NCI-H1417 (cell line): ENCODE measurements at places on chromosomes 3 and 15.

GRCh38 chr3:128215290-128215689 lies 62.0 kb downstream of the EEFSEC start:
- no peak for DNase-seq

DNA sequence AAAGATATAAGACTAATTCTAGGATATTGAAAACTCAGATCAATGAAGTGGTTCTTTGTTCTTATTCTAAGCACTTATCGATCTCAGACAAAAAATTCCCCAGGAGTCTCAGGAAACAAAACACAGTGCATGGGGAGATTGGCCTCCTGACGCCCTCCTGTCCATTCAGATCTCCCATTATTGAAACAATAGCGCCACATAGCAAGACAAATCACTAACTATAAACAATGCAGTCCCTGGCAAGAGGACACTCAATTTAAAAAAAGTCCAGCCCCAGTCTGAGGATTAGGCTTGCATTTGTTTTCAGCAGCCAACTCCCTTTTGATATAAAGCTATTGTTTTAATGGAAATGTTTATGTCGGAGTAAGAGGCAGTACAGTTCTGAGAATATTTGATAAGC lies 528.2 kb downstream of the GABRG3 start:
- no peak for DNase-seq

- peak; percentile 2 for DNase-seq
Observed at GRCh38 chr15:52730173-52730572, 51.0 kb upstream of the ATOSA start.

DNA sequence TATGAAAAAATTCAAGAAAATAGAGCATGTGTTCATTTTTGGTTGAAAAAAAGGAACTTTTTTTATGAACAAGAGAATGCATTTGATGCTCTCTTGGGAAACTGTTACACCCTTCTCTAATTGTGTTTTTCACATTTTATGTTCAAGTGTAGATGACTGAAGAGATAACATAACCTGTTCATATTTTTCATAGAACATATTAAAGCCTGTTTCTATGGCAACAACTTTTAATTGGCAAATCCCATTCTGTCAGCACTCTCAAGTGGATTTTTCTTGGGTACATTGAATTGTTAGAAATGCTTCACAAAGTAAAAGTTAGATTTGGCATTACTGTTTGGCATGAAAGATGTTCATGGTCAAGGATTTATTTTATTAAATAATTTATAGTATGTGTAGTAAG lies 117.5 kb downstream of the MBNL1 start:
- DNase-seq, result no peak

DNA sequence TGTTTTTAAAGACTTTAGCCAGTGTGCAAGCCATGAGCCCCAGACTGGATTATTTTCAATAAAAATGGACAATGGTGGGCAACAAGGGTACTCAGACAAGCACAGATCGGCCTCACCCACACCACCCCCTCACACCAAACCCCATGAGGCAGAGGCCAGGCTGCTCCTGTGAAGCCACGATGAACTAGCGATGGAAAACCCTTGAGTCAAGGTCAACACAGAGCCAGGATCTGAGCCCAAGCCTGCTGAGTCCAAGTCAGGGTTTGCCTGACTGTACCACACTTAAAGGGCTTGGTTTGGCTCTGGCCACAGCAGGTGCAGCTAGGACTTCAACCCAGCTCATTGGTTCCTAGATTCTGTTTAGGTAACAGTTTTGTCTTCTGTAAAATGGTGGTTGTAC lies 131.5 kb upstream of the SLC2A2 start:
- DNase-seq, result no peak

- peak; percentile 39 for DNase-seq
Observed at GRCh38 chr3:55690177-55690576, 203.1 kb upstream of the WNT5A start.

DNA sequence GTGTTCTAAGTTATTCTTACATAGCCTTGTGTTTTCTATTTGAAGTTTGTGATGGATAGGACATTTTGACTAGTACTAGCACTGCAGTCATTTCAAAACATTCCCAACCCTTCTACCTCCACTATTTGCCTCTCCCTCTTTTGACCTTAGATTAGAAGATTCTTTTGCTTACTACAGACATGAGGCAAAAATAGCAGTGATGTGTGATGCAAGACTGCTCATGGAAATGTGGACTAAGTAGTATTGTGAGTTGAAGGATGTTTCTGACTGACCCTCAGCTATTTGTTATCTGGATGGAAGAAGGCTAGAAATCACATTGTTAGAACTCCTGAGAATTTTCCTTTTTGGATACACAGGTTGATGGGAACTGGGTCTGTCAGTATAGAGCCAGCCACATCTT lies 45.9 kb downstream of the ATP2C1 start:
- no peak for DNase-seq

DNA sequence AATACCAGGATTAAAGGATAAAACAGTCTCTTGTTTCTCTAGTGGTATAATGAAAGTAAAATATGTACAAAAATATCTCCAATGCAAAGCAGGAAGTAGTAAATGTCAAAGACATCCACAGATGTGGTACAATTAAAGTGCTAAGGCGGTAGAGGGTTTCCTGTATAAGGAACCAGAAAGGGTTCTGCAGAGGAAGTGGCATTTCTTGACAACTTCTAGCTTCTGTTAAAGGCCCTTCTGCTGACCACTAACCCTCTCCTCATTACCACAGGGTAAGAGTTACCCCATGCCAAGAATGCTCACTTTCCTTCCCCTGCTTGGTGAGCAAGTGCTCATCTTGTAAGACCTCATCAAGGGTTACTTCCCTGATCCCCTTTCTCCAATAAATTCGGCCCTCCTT lies 883.6 kb upstream of the NR2F2 start:
- DNase-seq, result no peak

DNA sequence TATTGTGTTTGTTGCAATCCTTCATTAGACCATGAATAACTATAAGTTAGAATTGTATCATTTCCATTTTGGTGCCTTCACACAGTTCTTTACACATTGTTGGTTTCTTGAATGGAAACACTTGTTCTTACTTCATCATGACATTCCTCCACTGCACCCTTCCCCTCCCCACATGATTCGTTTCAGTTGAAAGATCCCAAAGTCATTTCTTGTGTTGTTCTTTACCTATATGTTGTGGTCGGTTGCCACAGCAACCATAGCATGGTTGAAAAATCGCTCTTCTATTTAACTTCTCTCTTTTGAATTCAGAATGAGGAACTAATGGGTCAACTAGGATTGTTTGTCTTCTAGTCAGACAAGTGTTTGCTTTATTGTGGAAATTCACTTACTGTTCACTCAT lies 103.3 kb downstream of the IL1RAP start:
- DNase-seq, result no peak

- DNase-seq, result no peak
Observed at GRCh38 chr3:126528800-126529541, 5.0 kb downstream of the CHST13 start.

DNA sequence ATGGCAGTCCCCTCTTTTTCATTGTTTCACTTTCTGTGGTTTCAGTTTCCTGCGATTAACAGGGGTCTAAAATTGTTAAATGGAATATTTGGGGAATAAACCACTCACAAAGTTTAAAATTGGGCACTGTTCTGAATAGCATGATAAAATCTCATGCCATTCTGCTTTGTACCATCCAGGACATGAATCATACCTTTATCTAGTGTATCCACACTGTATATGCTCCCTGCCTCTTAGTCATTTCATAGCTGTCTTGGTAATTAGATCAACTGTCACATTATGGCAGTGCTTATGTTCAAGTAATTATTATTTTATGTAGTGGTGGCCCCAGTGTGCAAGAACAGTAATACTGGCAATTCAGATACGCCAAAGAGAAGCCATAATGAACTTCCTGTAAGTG lies 734.5 kb downstream of the ZPLD1 start:
- no peak for DNase-seq

GRCh38 chr3:170278627-170279026 lies 56.4 kb downstream of the PRKCI start:
- peak; percentile 9 for DNase-seq

DNA sequence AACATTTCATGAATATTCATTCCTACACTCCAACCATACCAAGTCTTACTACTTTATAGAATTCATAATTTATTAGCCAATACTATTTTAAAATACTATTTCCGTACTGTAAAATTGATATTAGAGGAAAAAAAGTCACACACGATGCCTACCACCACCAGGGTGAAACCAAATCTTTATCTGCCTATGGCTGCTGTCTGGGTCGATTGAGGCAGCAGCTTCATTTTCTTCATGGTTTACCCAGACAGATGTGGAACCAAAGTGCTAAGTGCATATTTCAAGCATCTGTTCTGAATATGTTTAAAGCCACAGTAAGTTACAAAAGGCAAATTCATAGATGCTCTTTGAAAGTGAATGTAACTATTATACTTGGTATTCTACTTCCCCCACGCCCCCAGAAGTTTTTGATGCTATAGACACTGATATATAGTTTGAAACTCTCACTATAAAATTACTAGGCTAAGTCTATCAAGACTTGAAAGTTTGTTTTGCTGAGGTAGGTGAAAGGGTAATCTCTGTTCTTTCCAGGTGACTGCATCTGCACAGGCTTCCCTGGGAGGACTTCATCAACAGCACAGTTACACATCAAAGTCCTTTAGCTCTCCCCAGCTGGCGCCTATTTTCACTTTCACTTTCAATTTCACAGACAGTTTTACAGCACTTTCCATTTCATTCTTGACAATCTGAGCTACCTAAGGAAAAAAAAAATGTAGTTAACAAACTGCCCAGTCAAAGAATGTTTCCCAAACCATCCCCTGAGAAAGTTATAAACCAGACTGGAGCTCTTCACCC lies 113.9 kb downstream of the POLQ start:
- DNase-seq, result peak; percentile 18

DNA sequence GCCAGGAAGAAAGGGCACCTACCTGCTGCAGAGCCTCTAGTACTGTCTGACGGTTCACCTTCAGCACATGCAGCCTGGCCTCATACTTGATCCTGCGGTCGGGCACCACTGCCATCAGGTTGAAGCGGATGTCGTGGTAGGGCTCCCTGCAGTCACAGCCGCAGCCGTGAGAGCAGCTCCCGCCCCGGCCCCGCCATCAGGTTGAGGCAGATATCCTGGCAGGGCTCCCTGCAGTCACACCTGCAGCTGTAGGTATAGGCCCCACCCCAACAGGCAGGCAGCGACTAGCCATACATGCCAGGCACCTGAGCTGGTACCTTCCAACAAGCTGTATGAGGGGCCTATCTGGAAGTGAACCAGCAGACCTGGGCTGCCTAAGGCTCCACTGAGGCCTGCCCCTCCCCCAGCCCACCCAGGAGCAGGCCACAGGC lies 38.7 kb downstream of the SEMA3G start:
- DNase-seq, result no peak

- DNase-seq, result no peak
Observed at GRCh38 chr3:67154429-67154828, 156.3 kb downstream of the KBTBD8 start.

DNA sequence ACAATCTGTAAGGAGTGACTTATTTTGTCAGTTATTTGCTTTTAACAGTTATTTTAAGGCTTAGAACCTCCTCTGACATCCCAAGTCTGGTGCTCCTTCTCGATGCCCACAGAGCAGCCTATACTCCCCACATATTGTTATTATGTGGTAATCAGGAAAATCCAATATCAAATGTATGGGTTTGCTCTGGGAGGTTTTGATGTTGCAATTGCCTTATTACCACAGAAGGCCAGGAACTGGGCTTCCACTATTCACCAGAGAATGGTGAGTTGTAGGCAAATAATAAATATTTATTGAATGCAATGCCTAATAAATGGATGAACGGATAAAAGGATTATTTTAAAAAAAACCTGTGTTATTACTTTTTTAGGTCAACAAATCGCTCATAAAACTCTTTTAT lies 12.2 kb downstream of the NEK10 start:
- DNase-seq, result no peak

- no peak for DNase-seq
Observed at GRCh38 chr3:128007033-128007424, 45.2 kb upstream of the SEC61A1 start.

GRCh38 chr15:92725171-92725570 lies 69.6 kb upstream of the FAM174B start:
- no peak for DNase-seq

- no peak for DNase-seq
Observed at GRCh38 chr3:24628523-24629258, 134.0 kb upstream of the THRB start.

DNA sequence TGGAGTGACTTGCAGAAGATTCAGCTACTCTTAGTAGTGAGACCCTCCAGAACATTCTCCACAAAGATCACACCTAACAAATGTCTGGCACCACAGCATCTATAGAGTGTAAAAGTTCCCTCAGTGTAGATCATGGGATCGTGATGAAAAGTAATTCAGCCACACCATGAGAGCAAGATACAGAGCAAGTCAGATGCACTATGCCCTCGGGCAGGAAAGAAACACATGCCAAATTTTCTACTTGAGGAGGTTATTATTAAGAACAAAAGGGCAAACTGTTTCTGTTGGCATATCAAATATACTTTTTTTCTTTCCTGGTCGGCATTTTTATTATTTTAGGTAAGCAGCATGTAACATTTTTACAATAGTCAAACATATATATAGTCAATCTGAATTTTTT lies 44.8 kb upstream of the SNTN start:
- no peak for DNase-seq

DNA sequence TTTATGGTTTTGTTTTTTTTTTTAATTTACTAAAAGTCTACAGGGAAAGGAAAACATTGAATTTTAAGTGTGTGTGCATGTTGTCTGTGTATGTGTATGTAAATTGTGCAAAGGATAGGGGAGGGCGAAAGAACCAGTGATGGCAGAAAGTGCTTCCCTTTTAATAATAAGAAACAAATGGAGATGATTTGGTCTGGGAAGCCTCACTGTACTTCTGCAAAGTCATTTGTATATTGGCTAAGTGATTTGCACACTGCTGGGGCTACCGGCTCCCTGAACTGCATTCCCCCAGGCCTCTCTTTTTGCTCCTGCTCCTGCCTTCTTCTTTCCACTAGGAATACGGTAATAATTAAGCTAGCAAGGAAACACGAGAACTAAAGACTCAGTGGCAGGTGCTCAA lies 101.2 kb downstream of the CD47 start:
- DNase-seq, result no peak
